Right lung (tissue), 10 donors: ENCODE measurements at places on chromosomes 7 and 10. TPM values are rescaled to one million over a fixed set of nuclear protein-coding genes. Genes with fewer than 3 reads are reported as not detected.

The CRTAC1 gene
- polyA plus RNA-seq = 6.4 TPM

The GAD2 gene
- polyA plus RNA-seq = not detected

- DNase-seq = no peak
Measured at GRCh38 chr7:119374436-119374835, 898.5 kb upstream of the KCND2 start.

DNA sequence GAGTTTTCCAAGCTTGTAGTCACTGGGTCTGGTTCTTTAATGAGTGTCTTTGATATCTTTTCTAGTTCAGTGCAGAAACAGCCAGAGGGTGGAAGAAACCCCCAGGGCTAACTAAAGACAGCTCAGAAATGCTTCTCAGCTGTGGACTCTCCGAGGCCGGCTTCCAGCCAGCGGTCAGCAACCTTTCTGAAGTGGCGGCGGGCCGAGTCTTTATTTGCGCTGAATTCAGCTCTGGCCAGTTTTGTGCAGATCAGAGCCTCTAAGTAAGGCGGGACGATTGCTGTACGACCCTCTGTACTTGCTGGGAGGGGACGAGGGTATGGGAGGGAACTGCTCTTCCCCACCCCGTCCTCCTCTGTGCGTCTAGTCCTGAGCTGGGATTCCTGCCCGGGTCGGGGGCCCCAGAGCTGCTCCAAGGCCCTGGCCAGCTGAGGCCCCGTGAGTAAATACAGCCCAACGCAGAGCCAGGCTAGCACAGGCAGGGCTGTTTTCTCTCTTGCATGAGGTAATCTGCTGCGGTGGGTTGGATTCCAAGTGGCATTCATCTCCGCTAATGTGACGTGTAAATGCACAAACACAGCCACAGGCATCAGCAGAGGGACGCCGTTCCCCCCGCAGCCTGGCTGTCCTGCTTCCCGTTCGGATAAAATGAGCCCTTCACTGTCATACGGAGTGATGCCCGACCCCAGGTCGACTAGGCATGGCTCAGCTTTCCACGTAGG lies 159.8 kb downstream of the PIP4K2A start:
- peak; percentile 95 for DNase-seq

- no peak for DNase-seq
Measured at GRCh38 chr7:143300959-143301935, 13.1 kb downstream of the CASP2 start.

GRCh38 chr7:3250725-3251124 lies 50.3 kb upstream of the SDK1 start:
- DNase-seq = no peak

DNA sequence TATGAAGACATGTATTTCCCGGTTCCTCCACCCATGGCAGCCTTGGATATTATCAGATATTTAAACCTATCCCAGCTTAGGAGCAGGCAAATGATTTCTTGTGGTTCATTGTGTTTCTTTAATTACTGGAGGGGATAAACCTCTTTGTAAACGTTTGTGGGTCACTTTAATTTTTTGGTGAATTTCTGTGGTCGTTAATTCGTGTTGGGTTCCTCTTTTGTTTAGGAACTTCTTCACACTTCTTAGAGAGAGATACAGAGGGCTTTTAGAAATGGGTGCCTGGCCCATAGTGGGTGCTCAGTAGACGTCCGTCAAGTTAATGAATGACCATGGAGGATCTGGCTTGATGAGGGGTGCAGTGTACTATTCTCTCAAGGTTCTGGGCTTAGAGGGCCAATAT lies 27.2 kb upstream of the NUB1 start:
- DNase-seq = no peak

DNA sequence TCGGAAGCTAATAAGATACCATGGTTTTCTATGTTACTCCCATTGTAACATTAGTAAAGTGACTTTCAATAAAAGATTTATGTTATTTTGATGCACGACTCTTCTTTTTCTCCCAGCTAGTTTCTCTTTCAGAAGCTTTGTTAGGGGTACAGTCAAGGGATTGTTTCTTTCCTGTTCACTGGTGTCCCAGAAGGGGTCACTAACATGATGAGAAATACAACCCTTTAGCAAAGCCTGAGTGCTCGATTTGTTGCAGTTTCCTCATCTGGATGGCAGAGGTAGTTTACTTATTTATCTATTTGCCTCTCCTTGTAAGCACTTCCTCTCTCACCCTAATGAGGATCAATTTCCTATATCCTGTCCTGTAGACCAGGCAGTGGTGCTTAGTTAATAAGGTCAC lies 17.0 kb downstream of the SRI start:
- DNase-seq = no peak
